CD8-positive, alpha-beta T cell (primary cell): ENCODE measurements at places on chromosomes 2 and 18.

DNA sequence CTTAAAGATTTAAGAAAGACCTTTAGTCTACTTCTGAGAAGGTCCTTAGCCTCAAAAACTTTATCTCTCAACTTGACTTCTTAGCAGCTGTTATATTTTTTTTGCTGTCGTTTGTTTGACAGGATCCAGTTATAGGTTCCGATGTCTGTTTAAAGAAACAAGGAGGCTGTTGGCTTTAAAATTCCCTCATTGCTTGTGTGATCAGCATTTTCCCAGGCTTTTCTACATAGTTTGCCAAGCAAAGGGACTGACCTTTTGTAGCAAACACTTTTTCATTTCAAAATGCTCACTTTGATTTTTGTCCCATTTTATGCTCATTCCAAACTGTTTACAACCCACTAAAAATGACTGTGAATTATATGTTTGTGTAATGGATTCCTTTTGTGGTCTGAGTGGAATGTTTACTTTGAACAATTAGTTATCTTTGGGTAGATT, 394.9 kb downstream of the ARHGAP15 start:
- DNase-seq, result no peak

- DNase-seq, result no peak
Observed at GRCh38 chr2:65379721-65380171, 52.7 kb downstream of the SPRED2 start.

- no peak for DNase-seq
Observed at GRCh38 chr2:127110985-127111384, 4.0 kb upstream of the BIN1 start.

DNA sequence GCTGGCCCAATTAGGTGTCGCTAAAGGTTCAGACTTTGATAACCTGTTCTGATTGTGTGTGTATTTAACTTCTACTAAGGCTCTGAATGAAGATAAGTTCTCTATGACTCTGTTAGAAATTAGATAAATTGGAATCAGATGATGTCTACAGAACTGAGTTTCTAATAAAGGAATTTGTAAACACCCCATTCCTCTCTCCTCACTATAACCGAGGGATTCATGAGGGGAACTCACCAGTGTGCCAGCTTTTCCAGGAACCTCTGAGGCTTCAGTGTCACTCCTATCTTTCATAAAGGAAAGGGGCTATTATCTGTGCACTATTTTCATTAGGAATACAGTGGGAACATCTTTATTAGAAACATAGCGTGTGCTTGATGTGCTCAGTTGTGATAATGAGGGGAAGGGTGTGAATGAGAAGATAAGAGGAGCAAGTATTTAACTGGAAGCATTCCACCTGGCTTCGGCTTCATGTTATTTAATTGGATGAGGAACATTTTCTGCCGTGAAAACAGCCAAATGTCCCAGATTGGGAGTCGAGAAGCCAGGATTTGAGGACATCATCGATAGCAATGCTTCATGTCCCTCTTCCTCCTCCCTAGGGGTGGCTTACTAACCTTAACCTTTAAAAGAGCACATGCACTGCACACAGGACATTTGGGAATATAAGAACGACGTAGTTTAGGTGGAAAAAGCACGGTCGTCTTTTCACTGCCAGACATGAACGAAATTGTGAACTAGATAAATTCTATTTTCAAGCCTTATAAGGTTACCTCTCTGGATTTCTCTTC, 84.8 kb upstream of the TCF4 start:
- DNase-seq, result no peak

DNA sequence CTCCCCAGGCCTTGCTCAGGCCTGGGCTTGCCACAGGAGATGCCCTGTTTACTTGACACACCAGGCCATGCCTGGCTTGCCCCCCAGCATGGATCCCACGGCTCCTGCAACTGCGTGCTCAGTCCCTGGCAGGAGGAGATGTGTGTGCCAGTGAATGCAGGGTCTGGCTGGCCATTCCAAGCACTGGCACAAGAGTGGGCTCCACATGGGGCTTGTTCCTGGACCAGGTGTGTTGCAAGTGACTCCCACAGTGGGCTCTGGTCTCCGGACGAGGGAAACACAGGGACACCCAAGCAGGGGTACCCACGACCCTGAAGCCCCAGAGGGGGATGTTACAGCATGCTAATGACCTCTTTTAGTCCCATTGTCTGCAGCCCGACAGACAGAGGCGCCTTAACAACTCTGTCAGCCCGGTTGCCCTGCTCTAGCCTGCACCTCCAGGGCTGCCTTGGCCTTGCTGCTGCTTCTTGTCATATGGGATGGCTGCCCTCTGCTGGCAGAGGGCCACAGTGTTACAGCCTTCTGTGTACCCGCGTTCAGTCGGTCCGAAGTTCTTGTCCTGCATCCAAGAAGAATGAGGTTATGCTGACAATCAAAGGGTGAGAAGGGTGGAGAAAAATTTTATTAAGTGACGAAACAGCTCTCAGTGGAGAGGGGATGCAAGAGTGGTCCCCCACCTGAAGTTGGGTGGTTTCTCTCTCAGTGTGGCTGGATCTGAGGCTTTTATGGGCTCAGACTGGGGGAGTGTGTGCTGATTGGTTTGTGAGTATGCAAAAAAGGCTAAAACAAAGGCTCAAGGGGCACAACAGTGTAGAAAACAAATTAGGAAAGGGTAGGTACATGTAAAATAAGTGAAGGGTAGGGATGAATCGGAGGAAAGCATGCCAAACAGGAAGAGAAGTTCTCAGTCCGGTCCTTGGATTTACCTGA, 180.4 kb downstream of the MBD5 start:
- DNase-seq, result no peak

DNA sequence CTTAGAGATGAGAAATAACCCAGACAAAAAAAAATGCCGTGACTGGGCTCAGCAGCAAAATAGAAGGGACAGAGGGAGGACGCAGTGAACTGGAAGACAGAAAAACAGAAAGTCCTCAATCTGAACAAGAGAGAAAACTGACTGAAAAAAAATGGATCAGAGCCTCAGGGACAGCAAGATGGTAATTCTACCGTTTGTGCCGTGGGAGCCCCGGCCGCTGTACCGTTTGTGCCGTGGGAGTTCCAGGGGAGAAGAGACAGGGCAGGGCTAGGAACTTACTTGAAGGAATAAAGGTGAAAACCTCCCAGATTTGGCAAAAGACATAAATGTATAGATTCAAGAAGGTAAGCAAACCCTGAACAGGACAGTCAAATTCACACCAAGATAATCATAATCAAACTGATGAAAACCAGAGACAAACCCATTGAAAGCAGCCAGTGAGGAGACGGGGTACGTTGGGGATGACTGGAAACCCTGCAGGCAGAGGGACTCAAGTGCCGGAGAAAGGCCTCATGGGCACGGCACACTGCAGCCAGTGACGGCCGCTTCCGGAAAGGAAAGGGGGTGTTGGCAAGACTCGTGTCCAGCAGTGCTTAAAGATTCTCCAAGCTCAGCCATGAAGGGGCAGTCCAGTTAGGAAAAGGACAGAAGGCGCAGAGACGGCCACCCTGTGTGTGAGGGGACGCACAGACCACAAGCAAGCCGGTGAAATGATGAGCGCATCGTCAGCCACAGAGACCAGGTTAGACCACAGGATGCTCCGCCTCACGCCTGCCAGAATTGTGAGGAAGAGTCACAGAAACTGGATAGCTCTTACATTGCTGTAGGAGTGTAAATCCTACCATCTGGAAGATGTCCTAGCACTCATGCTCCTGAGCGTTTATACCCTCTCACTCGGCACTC, 40.0 kb upstream of the NFATC1 start:
- DNase-seq, result no peak

- no peak for DNase-seq
Observed at GRCh38 chr2:231987124-231987727, 25.7 kb downstream of the DIS3L2 start.

GRCh38 chr2:47008381-47009252, 93.0 kb upstream of the MCFD2 start:
- no peak for DNase-seq

DNA sequence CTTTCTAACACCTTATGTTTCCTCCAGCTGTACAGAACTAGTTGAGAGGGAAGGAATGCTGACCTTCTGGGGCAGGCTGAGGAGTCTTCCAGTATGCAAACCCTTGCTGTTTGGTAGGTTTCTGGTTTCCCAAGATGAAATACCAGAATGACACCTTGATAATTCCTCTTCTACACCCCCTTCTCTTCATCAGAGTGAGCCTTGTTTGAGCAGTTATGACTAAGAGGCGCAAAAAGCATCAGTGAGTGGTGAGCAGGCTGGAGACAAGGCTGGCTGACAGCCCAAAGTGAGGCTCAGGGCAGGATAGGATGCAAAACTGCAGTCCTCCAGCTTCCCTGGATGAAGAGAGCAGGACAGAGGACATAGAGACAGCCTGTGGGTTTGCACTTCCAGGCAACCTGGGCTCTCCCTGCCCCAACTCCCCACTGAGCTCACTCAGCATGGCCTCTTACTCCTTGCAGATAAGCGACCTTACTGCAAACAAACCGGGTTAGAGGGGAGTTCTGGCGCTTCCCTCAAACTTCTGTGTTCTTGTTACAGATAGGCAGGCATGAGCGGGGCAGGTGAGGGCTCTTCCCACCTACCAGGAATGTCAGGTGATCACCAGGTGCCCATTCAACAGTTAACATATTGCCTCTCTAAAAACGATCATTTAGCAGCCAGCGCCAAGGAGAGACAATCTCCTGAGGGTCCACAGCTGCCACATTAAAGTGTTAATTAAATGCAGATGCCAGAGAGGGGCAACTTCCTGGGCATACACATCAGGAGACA, 5.4 kb downstream of the MPPE1 start:
- no peak for DNase-seq

GRCh38 chr2:29139152-29139551, 23.9 kb downstream of the CLIP4 start:
- no peak for DNase-seq

- DNase-seq, result no peak
Observed at GRCh38 chr2:181471783-181472182, 14.6 kb downstream of the ITGA4 start.

- no peak for DNase-seq
Observed at GRCh38 chr2:39920307-39920801, 141.3 kb upstream of the THUMPD2 start.

GRCh38 chr2:166128156-166128505, 311 bp upstream of the SCN1A start:
- DNase-seq, result no peak

DNA sequence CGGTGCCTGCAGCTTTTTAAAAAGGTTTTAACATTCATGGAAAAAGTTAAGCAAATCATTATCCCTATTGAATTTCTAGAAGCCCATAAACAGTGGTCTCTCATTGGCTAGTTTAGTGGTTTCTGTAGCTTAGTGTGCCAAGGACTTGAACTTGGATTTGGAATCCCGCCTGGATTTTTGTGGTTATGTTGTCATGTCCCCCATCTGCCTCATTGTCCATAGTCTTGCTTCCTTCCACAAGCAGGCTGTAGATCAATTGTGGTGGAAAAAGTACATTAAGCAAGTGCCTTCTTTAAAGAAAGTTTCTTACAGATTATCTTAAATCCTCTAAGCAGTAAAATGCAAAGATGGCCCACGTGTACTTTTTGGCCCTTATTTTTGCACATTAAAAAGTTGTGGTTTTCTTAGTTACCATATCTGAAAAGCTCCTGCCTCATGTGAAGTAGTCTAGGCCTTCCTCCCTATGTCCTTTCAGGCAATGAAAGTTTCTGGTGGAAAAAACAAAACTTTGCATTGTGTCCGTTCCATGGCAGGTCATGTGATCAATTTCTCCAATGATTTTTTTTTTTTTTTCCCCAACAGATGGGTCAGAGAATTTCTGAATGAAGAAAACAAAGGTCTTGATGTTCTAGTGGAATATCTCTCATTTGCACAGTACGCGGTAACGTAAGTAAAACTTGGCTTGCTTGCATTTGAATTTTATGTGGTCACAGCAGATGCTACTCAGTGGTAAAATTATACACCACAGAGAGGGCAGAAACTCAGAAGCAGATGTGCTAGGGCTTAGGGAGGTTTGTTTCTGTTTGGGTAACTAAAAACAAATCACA, 158.9 kb downstream of the PRPF40A start:
- DNase-seq, result no peak

- no peak for DNase-seq
Observed at GRCh38 chr2:162125138-162125537, 26.9 kb downstream of the GCG start.

GRCh38 chr2:147980940-147981528, 39.5 kb downstream of the ORC4 start:
- no peak for DNase-seq

DNA sequence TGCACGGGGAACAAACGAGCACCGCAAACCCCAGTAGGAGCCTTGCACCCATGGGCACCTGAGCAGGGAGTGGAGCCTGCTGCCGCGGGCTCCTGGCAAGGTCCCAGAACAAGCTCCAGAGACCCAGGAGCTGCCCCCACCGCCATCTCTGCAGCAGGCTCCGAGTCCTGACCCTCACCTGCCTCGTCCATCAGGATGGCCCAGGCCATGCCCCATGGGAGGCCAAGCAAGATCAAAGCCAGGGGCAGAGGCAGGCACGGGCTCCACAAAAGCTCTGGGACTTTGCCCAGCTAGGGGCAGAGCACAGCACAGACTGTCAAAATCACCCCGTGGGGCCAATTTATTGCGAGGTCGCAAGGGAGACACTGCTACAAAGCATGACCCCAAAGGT, 43.6 kb downstream of the GPC1 start:
- DNase-seq, result peak; percentile 1

DNA sequence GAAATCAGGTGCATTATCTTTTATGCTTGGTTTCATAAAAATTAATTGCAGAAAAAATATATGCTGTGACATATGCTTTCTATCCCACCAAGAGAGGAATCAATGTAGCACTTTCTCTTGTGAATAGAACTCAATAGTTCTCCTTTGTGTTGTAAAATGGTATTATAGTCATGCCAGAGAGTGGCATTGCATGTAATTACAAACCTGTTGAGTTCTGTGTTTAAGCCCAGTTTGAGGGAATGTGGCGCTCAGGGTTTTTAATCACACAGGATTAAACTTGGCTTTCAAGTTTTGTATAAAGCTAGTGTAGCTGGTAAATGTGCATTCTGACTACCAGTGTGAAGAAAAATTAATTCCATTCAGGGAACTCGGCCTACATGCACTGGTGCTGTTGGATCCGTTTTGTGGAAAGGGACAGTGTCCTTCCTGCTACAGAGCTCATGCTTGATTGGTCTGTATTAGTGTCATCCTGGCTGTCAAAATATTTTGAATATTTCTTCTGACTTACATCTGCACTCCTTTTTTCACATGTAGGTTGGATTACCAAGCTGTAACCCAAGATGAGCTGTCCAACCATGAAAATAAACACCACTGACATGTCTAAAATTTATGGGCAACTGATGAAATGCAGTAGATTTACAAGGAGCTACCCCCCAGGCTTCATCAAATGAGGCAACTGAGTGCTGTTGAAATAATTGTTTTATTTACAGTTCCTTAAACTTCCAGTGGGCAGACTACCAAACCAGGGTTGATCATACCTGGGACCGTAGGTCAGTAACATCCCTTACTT, 80.3 kb downstream of the SLC4A3 start:
- no peak for DNase-seq
